ENCODE measurements at places on chromosomes 16 and 17.

DNA sequence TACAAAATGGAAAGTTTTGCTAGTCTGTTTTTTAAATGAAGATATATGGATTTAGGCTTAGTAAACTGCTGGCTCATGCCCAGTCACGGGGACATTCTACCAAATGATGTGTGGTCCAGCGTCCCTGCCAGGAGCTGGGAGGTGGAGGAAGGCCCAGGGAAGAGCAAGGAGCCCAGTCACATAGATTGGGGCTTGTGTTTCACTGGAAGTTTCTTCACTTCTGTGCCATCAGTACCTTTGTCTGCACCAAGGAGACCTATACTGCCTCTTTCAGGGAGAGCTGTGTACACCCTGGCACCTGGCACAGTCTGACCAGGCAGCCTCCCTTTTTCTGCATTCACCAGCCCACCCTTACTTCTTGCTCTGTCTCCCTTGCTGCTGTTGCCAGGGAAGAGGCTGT is 32.6 kb upstream of the ERN1 start:
- no peak for DNase-seq

DNA sequence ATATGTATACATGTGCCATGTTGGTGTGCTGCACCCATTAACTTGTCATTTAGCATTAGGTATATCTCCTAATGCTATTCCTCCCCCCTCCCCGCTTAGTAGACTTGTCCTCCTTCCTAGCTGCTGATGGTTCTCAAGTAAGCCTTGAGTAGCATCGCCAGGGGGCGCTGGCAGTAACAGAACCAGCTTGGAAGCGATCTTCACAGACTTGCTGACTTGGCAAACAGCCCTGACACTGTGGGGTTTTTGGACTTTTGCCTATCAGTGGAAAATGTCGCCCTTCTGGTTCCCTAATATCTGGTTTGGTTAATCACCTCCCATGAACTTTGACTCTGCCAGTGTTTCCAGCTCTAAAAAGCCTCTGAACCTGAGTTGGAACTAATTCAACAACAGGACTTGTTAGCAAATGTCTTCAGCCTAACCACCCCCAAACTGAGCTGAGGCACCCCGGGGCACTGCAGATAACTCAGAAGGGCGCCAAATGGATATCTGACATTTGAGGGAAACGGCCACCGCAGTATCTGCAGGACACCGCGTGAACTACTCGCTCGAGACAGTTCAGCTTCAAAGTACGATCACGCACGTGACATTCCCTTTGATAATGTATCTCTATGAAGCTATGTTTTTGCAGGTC is 15.4 kb upstream of the SPATA32 start:
- peak; percentile 96 for DNase-seq

GRCh38 chr17:76752006-76752405 is 14.1 kb downstream of the MFSD11 start:
- no peak for DNase-seq

DNA sequence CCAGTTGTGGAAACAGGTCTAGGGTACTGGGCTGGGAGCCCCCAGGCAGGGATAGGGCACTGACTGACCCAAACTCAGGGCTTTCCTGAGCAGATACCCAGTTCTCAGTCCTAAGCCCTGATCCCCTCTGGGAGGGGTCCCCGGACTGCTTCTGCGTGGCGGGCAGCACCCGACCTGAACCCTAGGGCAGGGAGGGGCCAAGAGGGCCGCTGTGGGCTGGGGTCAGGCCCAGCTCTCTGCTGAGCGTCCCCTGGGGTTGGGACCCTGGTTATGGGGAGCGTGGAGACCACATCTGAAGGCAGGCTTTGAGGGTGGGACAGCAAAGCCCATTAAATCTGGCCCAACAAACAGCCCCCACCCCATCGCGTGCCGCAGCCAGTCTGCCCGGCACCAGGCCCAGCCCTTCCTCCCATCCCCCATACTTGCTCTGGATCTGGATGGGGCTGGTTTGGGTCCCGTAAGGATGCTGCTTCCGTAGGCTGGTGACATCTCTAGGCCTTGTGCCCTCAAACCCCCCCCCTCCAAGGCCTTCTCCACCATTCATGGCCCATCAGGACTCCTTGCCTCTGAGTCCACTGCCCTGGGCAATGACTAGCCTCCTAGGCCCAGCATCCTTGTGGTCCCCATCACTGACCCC is 691 bp upstream of the FAM83G start:
- DNase-seq, result no peak

DNA sequence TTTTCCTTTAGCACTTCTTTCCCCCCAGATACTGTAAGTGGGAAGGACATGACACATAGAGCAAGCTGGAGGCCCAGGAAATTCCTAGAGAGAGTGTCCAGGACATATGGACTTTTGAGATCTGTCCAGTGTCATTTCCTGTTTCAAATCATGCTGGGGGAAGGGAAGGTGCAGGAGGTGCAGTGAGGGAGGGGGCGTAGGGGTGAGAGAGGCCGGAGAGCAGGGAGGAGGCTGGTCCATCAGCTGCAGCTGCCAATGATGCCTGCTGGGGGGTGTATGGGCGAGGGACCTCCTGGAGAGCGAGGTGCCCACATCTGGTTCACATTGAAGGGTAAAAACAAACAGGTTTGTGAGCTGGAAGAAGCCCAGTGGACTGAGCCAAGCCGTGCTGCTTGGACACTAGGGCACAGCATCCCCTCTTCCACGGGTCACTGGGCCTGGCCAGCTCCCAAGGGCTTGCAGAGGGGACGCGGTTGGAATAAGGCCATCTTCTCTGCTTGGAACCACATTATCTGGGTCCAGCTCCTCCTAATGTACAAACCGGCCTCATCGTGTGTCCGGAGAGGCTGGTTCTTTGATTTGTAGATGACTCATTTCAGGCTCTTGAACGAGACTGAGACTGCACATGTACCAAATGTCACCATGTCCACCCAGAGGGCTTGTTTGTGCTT is 70.4 kb upstream of the SMURF2 start:
- DNase-seq, result peak; percentile 62

DNA sequence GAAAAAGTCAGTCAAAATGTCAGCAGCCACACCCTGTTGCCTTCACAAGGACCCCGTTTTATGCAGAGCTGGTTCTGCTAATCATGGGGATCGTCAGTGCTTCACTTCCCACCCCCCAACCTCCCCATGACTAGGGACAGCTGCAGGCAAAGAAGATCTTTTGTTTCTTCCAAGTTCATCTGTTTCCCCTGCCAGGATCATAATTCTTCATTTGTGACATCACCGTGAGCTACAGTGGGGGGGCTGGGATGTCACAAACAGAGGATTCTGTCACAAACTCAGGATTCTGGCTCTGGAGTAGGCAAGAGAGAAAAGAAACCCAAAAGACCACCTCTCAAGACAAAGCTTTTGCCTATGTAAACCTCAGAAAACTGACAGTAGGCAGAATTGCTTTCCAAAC is 24.7 kb downstream of the DNAJC7 start:
- DNase-seq, result no peak

GRCh38 chr17:16364625-16365024 is 11.4 kb upstream of the CENPV start:
- DNase-seq, result no peak

DNA sequence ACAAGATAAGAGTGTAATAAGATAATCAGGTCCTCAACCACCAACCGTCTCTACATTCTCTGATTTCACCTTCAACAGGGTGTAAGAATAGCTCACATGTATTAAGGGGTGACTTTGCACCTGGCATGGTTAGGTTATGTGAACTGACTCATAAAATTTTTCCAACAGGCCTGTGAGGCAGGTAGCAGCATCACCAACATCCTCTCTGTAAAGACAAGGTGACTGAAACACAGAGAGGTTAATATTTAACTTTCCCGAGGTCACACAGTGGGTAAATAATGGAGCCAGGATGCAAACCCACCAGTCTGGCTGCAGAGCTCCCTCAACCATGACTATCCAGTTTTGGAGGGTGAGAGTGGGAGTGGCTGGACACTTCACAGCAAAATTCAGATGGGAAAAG is 317.2 kb downstream of the C16orf95 start:
- no peak for DNase-seq

DNA sequence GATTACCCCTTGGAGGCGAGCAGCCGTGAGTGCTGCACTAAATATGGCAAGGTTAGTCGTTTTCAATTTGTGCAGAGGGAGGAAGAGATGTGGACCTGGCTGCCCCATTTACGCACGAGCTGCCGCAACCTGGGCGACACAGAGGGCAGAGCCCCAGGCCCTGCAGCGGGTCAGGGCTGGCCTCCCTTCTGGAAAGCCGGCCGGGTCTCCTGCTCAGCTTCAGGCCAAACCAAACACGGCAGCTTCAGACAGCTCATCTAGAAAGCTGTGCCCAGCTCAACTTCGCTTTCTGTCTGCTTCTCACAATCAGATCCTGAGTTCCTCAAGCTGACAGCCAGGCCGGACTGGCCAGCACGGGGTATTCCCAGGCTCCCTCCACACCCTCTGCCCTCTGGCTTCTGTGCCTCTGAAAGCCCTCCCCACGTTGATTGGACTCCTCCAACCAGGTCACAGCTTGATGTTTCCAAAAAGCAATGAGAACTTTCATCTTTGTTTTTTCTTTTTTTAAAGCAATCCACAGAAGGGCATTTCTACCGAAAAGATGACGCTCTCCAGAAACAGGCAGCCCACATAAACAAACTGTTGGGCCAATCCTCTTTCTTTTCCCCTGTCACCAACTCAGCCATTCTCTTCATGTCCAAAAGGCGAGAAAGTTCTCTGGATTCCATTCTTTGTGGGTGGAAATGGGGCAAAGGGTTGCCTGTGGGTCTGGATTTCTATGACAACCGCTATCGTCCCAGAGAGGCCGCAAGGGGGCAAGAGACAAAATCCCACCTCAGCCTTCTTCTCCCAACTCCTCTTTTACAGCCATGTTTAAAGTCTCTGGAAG is 189.0 kb downstream of the ZFHX3 start:
- DNase-seq, result peak; percentile 47

Data from right cardiac atrium (tissue), 5 donors.